ENCODE measurements at places on chromosomes 3 and 15.

DNA sequence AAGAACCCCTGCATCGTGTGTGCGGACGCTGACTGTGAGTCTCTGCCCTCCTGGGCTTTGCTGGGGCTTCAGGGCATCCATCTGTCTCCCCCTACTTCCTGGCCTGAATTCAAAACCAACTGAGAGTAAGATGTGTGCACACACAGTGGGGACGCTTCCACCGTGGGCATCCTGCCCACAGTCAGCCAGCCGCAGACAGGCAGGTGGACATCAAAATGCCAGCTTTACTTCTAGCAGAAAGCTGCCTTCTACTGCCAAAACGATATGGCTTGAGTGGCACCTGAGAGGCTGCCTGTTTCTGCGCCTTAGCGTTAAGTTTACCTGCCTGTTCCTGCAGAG, 18.5 kb downstream of the ALDH1A3 start:
- no peak for DNase-seq

- no peak for DNase-seq
Observed at GRCh38 chr3:108091498-108092250, 843 bp upstream of the CD47 start.

- no peak for DNase-seq
Observed at GRCh38 chr3:63980830-63981498, 42.3 kb downstream of the PSMD6 start.

GRCh38 chr3:139005356-139005993, 593 bp downstream of the PRR23A start:
- no peak for DNase-seq

DNA sequence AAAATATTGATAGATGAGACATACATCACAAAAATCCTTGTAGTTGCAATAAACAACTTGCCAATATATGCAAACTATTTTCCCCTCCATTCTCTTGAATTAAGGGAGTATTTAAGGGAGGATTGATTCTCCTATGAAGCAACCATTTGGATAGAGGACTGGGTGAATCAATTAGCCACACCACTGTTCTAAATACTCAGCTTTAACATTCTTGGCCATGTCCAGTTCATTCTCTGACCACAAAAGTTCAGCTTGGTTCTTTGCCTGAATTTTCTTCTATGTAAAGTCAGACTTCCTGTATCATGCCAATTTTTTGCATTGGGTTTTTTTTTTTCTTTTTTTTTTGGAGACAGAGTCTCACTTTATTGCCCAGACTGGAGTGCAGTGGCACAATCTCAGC, 15.8 kb upstream of the SEC11A start:
- DNase-seq: no peak

GRCh38 chr3:52685709-52686691, at the start of the genes GNL3 and PBRM1:
Gene GNL3 (plus strand): TSS chr3:52686032. CDS start chr3:52686093, 61 bp downstream.
Gene PBRM1 (minus strand): TSS chr3:52685913.
- DNase-seq: peak; percentile 76

- DNase-seq: no peak
Observed at GRCh38 chr15:52254391-52254790, 41.2 kb downstream of the MYO5C start.
